ENCODE measurements at places on chromosomes 2 and 18. TPM values are rescaled to one million over a fixed set of nuclear protein-coding genes. Genes with fewer than 3 reads are reported as not detected.

The SP100 gene
- 63.1 TPM for total RNA-seq

- no peak for DNase-seq
Observed at GRCh38 chr18:58140387-58141325, 96.6 kb downstream of the NEDD4L start.

The SMYD1 gene
- total RNA-seq = not detected

The RNF181 gene
- 286 TPM for total RNA-seq

- no peak for DNase-seq
Observed at GRCh38 chr2:204065566-204065965, 129.0 kb downstream of the ICOS start.

DNA sequence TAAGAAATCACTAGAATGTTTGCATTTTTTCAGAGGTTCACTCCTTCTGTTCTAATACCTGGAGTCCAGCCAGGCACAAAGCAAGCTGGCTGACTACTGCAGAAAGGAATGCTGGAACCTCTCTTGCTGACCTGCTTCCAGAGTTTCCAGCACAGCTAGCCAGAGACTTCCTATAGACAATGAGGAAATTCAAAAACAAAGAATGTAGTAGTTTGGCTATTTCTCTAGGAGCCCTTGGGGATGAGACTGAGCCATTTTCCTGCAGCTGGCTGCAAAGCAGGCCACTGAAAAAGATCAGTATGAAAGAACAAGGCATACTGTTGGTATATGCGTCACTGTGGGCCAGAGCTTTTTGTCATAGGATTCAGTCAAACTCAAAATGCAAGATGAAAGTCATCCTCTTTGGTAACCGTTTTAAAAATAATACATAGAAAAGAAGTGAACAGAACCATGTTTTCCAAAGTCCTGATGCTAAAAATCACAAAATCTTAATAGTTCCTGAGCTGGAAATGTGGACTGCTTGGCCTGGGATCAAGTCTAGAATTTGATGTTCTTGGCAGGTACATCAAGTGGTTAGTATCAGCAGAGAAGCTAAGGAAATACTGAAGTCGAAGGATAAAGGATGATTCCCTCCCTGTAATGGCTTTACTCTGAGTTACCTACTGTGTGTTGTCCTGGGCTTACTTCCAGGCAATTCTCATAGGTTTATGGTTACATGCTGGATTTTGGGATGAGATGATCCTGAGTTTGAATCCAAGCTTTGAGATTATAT lies 9.0 kb upstream of the DSEL start:
- peak; percentile 96 for DNase-seq

The ANKAR gene
- total RNA-seq = 0.14 TPM

- DNase-seq = no peak
Observed at GRCh38 chr2:19250906-19251305, 107.5 kb downstream of the OSR1 start.

GRCh38 chr2:69641887-69642708 lies 1.4 kb downstream of the AAK1 start:
- no peak for DNase-seq

- DNase-seq = no peak
Observed at GRCh38 chr2:25310965-25311864, 30.5 kb downstream of the DNMT3A start.

GRCh38 chr2:171837736-171838135 lies 56.3 kb downstream of the SLC25A12 start:
- DNase-seq = no peak

- DNase-seq = no peak
Observed at GRCh38 chr2:11674983-11675382, 5.0 kb upstream of the NTSR2 start.

GRCh38 chr18:35808796-35809195 lies 163.7 kb upstream of the RMP24 start:
- no peak for DNase-seq

- no peak for DNase-seq
Observed at GRCh38 chr2:151553-152334, 105.4 kb upstream of the FAM110C start.

The CABYR gene
- total RNA-seq = 0.52 TPM

DNA sequence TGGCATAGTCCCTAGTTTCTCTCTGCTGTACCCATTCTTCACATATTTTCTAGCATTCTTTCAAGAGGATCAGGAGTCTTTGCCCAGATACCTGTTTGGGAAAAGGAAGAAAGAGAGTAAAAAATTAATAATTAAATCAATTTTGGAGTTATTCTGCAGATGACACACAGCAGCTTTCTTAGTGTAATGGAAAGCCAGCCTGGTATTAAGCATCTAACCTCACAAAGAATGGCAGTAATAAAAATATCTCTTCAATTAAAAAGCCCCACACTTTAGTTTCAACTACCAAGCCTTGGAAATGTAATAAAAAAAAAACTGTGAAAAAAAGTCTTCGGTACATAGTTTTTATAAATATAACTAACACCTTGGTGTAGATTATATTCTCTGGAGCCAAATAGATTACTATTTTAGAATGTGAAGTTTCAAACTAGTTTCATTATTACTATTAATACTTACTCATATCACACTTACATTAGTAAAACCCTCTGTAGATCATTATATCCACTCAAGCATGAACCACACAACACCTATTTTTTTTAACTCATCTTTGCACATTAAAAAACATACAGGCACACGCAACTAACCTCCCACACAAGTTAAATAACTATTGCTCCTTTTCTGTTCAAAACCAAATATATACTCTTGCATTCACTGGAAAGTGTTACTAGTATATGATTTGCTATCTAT lies 90.9 kb downstream of the GPD2 start:
- DNase-seq = no peak

- peak; percentile 54 for DNase-seq
Observed at GRCh38 chr2:121529439-121530211, 1.1 kb upstream of the RNU4ATAC start.

GRCh38 chr2:121776885-121777698 lies 21.6 kb downstream of the TSN start:
- DNase-seq = no peak

GRCh38 chr2:120937686-120938044 lies 202.0 kb downstream of the GLI2 start:
- DNase-seq = no peak

- DNase-seq = no peak
Observed at GRCh38 chr2:69600425-69600824, 43.1 kb downstream of the AAK1 start.

The HOXD13 gene
- 3.1 TPM for total RNA-seq

GRCh38 chr2:138997856-138998517 lies 217.8 kb upstream of the NXPH2 start:
- DNase-seq = no peak

The ATP8B1 gene
- total RNA-seq = 0.64 TPM

Measured in H4 (cell line).